ENCODE measurements at places on chromosomes 1 and 21.

DNA sequence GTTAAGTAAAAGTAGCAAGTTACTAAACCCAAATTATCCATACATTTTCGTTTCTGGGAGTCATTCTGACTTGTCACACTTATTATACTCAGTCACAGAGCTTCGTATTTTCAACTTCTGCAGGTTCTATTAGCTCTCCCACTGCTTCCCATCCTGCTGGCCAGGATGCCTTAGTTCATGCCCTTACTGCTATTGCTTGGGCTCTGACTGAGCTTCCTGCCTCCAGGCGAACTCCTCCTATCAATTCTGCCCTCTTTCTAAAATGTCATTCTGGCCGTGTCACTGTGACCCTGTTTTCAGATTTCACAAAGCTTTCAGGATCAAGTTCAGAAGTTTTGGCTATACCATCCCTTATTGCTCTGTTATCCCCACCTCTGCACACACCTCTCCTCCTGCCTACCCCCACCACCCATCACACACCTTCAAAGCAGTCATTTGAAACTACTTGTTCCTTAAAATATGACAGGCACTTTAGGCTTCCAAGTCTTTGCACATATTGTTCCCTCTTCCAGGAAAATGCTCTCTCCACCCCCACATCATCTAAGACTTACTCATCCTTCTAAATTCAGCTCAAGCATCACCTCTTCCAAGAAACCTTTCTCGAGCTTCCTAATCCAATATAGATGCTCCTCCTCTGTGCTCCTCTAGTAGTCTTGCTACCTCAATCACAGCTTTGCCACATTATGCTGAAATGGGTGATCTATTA is 278.0 kb downstream of the BRINP2 start:
- H3K27ac ChIP-seq: no peak overlapping the region
- DNase-seq: no peak
- H3K4me3 ChIP-seq: no peak overlapping the region
- peaks cover 22% of the 10 kb centered on the region for H3K4me1 ChIP-seq
- H3K36me3 ChIP-seq: no peaks in the 10 kb centered on the region
- no peaks in the 10 kb centered on the region for H3K27me3 ChIP-seq

DNA sequence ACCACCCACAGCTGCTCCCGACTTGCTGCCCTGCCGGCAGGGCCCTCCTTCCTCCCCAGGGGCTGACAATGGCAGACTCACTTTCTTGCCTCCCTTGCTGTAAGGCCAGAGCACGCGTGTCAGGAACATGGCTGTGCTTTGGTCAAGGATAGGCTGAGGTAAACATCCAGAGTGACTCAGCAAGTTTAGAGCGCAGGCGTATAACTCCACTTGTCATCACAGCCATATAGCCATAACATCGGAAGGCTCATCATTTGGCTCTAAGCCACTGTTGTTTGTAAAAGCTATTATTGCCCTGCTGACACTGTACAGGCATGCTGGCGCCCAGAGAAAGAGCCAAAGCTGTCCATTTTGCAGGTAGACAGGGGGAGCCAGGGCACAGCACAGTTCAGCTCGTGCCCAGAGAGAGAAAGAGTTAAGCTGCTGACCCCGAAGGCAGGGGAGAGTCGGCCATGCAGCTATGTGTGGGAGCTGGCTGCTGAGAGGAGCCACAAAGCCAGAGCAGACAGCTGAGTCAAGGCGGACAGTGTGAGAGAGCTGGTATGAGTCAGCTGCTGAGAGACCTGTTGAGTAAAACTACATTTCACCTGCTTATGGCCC is 60.6 kb downstream of the GNG4 start:
- H3K27ac ChIP-seq: no peak overlapping the region
- no peak overlapping the region for H3K4me3 ChIP-seq
- H3K4me1 ChIP-seq: no peaks in the 10 kb centered on the region
- no peak for DNase-seq
- H3K27me3 ChIP-seq: no peaks in the 10 kb centered on the region

- no peak overlapping the region for H3K27ac ChIP-seq
- H3K4me3 ChIP-seq: no peak overlapping the region
- no peaks in the 10 kb centered on the region for H3K27me3 ChIP-seq
- no peak for DNase-seq
- no peaks in the 10 kb centered on the region for H3K4me1 ChIP-seq
Observed at GRCh38 chr1:115557715-115558114, 84.1 kb upstream of the VANGL1 start.

DNA sequence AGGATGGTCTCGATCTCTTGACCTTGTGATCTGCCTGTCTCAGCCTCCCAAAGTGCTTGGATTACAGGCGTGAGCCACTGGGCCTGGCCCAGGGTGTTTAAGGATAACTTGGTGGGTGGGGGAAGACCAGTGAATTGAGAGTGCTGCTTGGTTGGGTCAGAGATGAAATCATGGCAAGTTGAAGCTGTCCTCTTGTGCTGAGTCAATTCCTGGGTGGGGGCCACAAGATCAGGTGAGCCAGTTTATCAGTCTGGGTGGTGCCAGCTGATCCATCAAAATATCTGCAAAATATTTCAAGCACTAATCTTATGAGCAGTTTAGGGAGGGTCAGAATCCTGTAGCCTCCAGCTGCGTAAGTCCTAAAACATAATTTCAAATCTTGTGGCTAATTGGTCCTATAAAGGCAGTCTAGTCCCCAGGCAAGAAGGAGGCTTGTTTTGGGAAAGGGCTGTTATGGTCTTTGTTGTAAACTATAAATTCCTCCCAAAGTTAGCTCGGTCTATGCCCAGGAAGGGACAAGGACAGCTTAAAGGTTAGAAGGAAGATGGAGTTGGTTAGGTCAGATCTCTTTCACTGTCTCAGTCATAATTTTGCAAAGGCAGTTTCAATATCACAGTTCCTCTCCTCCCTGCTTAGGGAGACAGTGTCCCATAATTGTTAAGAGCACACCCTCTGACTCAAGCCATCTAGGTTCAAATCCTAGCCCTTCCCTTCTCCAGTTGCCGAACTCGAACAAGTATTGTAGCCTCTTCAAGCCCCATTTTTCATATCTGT is 66.8 kb upstream of the BACH1 start:
- H3K27ac ChIP-seq: no peak overlapping the region
- DNase-seq: no peak
- no peak overlapping the region for H3K4me3 ChIP-seq
- no peaks in the 10 kb centered on the region for H3K27me3 ChIP-seq

- no peak overlapping the region for H3K27ac ChIP-seq
- no peak overlapping the region for H3K4me3 ChIP-seq
- H3K27me3 ChIP-seq: no peaks in the 10 kb centered on the region
- no peaks in the 10 kb centered on the region for H3K36me3 ChIP-seq
- DNase-seq: no peak
Observed at GRCh38 chr21:38852278-38852677, 46.5 kb downstream of the ETS2 start.
